ENCODE measurements at places on chromosomes 2 and 18.

GRCh38 chr2:63581298-63581961 lies 6.8 kb downstream of the WDPCP start:
- no peak for DNase-seq

DNA sequence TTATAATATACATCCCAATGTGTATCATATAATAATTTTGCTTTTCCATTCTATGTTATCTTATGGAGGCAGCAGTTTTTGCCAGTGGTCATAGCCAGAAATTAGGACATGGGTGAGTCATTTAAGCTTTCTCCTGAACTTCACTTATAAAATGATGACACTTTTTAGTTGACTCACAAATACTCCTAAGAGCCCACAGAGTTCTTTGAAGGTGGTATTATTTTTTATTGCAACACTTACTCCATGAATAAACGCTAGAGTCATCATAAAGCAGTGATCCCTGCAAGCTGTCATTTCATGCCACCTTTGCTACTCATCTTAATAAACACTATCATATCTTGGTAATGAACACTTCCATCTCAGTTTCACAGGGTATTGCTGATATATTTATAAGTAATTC lies 69.9 kb upstream of the MAPRE2 start:
- DNase-seq: no peak

DNA sequence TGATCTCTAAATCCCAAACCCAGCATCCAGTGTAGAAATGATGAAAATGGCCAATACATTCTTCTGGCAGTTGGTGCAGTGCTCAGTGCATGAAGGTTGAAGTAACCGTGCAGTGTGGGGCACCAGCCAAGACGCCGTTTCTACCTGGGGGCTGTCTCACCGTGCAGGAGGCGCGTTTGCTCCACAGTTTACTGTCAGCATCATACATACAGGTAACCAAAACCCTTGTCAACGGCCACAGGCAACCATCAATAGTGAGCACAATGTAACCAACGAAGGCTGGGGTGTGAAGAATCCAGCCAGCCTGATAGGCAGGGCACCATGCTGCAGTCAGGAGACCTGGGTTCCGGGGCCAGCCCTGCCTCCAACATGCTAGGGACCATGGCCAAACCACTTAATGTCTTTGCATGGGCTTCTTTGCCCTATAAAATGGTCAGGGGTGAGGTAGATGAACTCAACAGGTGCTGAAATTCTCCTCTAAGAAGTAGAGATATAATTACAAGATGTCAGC lies 127.5 kb upstream of the ID2 start:
- no peak for DNase-seq

DNA sequence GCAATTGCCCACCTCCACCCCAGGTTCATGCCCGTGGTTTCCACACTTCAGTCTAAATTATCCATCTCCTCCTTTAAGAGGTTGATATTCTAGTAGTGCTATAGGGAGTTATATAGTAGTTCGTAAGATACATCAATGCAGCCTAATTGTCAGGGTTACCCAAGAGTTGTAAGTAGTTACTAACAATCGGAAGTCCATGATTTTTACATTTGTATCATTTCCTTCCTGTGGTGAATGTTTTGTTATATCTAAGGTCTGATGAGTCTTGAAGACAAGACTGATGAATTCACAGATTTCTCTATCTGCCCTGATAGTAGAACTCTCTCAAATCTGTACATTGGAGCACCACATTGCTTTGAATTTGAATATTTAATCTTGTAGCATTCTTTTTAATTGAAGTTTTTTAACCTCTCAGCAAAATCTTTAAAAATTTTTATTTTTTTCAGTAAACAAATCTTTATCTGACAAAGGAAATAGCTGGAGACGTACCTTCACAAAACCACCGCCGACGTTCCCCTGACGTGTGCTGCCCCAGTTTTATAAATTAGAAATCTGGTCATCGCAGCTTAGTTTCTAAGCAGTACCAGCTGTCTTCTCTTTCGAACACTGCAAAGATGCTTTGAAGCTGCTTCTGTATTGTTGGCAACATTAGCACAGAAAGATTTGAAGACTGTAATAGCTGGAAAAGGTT lies 264.5 kb downstream of the SOCS6 start:
- no peak for DNase-seq

GRCh38 chr2:33377048-33377447 lies 99.4 kb upstream of the RASGRP3 start:
- DNase-seq: no peak

GRCh38 chr2:20242727-20243377 lies 17.9 kb upstream of the SDC1 start:
- DNase-seq: no peak

DNA sequence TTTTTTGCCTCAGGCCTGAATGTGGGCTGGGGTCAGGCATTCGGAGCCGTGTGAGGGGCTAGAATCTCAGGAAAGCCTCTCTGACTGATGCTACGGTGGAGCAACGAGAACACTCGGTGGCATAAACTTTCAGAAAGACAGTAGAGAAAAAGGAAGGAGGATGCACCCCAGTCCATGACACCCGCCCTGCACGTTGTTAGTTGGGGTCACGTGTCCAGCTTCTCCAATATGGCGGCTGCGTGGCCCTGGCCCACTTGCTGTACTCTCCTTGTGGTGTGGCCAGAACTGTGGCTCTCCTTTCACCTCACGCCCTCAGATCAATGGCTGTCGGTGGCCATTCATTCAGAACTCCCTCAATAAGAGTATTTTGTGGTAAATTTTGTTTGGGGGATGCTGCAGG lies 131.2 kb downstream of the KCTD1 start:
- no peak for DNase-seq

Data from inflammatory macrophage (primary cell).